Cardiac muscle cell (in vitro differentiated cells and primary cell): ENCODE measurements at places on chromosomes 4 and X. TPM values are rescaled to one million over a fixed set of nuclear protein-coding genes. Genes with fewer than 3 reads are reported as not detected.

NDST4 gene
- not detected in 2 replicates for total RNA-seq

MAD2L1 gene
- 6.2 and 11.6 TPM in 2 replicates for total RNA-seq

MAGEA2 gene
- 0.14 TPM in 1 of 2 replicates, not detected in the other for total RNA-seq

TAF9B gene
- 9.6 and 10.4 TPM in 2 replicates for total RNA-seq

SLC7A11 gene
- total RNA-seq = 0.60 and 1.3 TPM in 2 replicates

NAA11 gene
- not detected in 2 replicates for total RNA-seq

KLB gene
- total RNA-seq = not detected in 2 replicates

GTPBP6 gene
- 54.5 and 60.9 TPM in 2 replicates for total RNA-seq

VGLL1 gene
- not detected in 2 replicates for total RNA-seq
